ENCODE measurements at places on chromosomes 13 and 19.

DNA sequence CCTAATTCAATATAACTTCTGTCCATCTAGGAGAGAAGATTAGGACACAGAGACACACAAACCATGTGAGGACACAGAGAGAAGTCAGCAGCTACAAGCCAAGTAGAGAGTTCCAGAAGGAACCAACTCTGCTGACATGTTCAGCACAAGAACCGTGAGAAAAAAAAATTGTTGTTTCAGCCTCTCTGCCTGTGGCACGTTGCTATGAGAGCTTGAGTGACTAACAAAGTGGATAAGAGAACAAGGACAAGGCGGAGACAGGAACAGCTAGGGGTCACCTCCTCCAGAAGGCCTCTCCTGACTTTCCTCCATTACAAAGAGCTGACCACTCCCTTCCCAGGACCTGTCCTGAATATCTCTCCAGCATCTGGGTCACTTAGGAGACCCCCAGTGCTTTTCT lies 5.6 kb upstream of the SIGLEC12 start:
- no peak for DNase-seq

DNA sequence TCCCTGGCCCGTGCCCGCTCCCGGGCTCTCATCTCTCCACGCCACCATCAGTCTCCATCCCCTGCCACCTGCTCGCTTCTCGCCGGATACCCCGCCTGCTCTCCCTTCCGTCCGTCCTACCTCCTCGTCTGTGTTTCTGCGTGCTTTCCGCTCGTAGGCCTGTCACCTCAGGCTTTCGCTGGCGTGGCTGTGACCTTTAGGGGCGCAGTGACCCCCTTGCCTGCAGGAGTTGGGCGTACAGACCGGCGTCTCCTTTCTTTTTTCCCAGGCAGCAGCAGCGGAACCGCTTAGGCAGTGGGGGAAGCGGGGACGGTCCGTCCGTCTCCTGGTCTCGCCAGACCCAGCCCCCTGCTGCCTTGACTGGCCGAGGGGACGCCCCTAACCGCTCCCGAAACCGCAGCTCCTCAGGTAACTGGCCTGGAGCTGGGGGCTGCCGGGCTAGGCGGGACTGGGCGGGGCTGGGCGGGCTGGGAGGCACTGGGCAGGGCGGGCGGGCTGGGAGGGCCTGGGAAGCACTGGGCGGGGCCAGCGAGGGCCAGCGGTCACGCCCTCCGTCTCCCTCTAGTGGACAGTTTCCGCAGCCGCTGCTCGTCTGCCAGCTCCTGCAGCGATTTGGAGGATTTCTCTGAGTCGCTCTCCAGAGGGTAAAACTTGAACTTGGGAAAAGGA lies 6.3 kb downstream of the PGLYRP1 start:
- DNase-seq = peak; percentile 50

- no peak for DNase-seq
Measured at GRCh38 chr13:43470610-43471009, 316.2 kb downstream of the ENOX1 start.

DNA sequence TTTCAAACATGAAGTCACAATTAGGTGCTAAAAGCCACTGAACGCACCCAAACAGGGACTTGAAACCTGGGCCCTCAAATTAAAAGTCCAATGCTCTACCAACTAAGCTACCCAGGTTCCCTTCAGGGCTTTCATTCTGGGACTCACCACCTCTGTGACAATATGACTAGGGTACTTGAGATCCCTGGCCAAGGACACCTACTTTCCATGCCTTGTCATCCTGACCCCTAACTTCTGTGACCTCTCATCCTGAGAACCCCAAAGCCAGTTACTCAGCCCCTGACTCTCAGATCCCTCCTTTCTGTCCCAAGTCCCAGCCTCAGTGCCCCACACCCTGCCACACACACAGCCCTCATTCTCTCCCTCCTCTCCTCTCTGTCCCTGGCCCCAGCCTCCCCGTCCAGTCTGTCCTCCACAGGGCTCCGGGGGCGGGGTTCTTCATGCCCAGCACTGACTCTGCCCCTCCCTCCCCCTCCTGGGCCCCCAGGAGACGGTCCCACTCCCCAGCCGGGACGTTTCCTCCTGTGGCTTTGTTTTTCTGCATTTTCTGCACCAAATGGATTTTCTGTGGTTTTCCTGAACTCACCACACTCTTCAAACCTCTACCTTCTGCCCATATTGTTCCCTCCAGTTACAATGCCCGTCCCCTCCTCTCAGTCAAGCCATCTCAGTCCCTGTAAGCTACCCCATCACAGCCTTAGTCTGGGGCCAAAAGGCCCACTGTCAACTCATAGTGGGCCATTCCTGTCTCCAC lies 7.0 kb downstream of the RCN3 start:
- DNase-seq = no peak

DNA sequence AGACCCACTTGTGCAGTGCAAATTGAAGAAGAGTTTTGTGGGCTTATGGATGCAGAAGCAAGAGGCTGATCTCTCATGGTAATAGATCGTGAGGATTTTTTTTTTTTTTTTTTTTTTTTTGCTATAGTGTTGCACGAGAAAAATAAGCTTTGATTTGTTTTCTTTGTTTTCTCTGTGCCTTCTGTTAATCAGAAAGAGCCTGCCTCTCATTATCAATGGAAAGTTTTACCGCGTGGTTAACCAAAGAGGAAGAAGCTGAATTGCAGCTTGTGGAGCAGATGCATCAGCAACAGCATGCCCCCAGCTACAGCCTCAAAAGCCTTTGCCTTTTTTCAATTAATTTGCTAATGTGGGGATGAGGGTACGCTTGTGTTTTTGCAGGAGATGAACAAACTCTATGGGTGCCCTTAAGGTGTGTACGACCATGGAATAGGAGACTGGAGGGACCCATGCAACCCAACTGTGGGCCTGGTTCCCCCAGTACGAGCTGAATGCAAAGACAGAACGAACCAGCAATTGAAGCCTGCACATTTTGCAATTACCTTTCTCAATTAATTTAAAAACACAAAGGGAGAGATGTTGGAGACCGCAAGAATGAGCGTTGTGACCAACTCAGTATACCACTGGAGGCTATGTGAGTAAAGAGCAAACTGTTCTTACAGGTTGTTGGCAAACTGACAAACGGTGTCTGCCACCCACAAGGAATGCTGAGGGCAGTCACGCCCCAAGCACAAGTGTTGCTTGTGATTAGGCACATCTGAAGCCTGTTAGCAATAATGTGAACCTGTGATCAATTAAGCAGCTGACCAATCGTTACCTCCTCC lies 58.6 kb upstream of the SPRY2 start:
- no peak for DNase-seq

DNA sequence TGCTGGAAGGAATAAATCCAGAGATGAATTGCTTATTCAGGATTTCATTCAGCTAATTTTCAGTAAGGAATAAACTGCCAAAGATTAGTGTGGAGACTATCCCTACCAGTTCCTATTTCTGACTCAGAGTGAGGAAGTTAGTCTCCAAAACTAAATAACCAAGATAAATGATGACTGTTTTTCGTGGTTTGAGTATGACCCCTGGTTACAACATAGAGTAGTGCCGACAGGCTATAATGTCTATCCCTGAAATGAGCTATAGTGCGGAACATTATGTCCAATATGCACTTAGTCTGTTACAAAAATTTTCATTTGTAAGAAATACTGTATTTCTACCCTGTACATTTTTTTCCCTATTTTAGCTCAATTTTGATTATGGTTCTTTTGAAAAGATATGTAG lies 51.4 kb downstream of the NBEA start:
- DNase-seq = no peak

DNA sequence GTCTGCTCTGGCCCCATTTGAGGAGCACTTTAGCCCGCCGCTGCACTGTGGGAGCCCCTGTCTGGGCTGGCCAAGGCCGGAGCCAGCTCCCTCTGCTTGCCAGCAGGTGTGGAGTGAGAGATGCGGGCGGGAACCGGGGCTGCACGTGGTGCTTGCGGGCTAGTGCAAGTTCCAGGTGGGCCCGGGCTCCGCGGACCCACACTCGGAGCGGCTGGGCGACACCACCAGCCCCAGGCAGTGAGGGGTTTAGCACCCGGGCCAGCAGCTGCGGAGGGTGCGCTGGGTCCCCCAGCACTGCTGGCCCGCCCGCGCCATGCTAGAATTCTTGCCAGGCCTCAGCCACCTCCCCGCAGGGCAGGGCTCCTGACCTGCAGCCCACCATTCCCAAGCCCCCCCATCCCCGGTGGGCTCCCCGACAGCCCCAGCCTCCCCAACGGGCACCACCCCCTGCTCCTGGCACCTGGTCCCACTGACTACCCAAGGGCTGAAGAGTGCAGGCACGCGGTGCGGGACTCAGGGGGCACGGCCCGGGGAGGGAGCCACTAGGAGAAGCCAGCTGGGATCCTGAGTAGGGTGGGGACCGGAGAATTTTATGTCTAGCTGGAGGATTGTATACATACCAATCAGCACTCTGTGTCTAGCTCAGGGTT lies 19.1 kb downstream of the COMMD6 start:
- DNase-seq = no peak

- no peak for DNase-seq
Measured at GRCh38 chr13:91482427-91482826, 84.0 kb downstream of the GPC5 start.

DNA sequence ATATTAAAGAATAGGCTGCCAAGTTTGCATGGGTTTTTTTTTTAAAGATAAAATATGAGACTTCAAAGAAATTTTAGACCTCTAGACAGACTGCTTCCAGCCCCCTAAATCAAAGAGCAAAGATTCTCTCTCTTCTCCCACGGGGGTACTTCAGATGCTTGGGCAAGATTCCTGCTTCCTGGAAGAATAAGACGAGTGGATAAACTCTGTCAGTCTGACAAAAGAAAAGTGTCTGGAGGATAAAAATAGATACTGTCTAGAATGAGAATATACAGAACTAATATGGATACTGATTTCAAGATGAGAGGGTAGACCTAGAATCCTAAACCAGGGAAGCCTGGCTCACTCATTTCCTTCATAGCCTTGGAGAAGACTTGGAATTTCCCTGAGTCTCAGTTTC lies 435.1 kb downstream of the FOXO1 start:
- DNase-seq = no peak

- no peak for DNase-seq
Measured at GRCh38 chr19:39818626-39819097, 15.3 kb downstream of the DYRK1B start.

- no peak for DNase-seq
Measured at GRCh38 chr19:2291185-2291751, 9.3 kb upstream of the PEAK3 start.

- DNase-seq = peak; percentile 69
Measured at GRCh38 chr19:57191141-57192076, at the start of gene ZNF264. TSS of gene ZNF264 (plus strand) at chr19:57191500. CDS start at chr19:57191914, 414 bp downstream.

DNA sequence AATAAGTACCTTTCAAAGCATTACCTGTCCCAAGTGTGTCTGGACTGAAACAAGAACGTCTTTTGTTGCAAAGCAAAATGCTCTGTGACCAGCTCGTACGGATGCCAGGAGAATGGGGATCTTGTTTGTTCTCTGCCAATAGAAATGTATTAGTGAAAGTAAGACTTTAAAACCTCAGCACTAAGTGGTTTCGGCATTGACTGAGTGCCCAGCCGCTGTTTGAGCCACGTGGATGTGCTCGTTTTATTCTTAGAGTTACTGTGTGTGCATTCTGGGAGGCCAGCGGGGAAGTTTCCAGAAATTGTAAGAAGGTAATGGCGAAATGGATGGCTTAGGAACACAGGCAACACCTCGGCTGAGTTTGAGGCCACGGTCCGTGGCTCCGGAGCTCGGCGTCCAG lies 117.1 kb upstream of the USP29 start:
- DNase-seq = no peak

GRCh38 chr19:33347300-33347699 lies 26.2 kb upstream of the CEBPG start:
- no peak for DNase-seq

GRCh38 chr13:24264976-24265375 lies 44.4 kb upstream of the C1QTNF9 start:
- peak; percentile 41 for DNase-seq

DNA sequence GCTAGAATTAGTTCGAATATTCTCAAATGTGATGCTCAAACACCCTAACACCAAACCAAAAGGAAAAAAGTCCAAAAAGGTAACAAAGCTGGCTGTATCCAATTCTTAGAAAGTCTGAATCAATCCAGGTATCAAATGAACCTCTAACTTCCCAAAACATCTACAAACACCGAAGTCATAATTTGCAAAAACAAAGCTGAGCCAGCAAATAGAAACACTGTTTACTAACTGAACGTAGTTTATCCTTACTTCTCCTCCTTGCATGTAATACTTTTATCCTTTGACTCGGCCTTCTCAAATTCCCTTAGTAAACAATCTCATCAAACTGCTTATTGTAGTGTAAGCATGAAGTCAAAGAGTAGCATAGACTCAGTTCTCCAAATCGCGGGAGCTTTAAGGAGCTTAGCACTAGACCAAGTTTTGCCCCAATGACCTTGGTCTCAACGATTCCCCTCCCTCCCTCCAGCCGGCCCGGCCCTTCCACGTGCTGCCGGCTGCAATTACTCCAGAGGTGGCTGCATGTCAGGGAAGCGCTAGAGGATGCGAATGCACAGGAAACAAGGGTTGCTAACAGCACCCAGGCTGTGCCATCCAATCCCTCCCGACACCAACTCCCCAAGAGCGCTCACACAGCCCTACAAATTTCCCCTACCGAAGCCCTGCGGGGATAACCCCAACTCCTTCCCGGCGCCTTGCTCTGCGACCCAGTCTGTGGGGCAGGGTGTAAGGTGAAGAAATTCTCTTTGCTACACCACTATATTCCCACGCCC lies 693 bp downstream of the XPO4 start:
- DNase-seq = no peak

- DNase-seq = no peak
Measured at GRCh38 chr19:11414544-11414943, 4.6 kb downstream of the RGL3 start.

- DNase-seq = no peak
Measured at GRCh38 chr13:50055454-50055853, 40.2 kb downstream of the KCNRG start.

GRCh38 chr19:45103508-45104319 lies 10.7 kb downstream of the PPP1R37 start:
- no peak for DNase-seq

DNA sequence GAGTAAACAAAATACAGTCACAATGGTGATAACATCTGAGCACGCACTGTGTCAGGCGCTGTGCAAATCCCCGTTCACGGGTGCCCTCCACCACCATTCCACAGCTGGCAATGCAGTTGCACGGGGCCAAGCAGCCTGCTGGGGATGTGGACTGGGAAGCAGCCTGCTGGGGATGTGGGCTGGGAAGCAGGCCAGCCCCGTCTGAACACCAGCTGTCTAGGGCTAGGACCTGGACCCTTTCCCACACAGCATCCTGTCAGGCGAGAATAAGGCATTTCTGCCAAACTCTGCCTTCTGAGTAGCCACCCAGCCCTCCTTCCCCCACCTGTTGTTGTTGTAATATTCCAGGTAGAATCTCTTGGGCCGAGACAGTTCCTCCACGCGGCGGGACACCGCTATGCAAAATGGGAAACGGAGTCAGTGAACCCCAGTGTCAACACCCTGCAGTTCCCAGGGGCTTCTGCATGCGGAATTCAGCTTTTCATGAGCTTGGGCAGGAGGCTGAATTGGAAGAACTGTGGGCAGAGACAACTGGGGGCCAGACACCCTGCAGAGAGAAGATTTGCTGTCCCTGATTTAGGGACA lies 27.8 kb upstream of the MIER2 start:
- no peak for DNase-seq

GRCh38 chr19:12786141-12786870 lies 5.0 kb upstream of the JUNB start:
- DNase-seq = no peak
